ENCODE measurements at places on chromosomes 5 and 9. TPM values are rescaled to one million over a fixed set of nuclear protein-coding genes. Genes with fewer than 3 reads are reported as not detected.
A peak's percentile ranks its signal among the peaks of the same experiment; 100 is the strongest.

Gene PRDM12
- not detected for total RNA-seq

Gene SARDH
- total RNA-seq = 6.6 TPM

GRCh38 chr9:134991808-134992754 lies 74.4 kb upstream of the FCN1 start:
- no peaks in the 10 kb centered on the region for H3K36me3 ChIP-seq
- H3K27ac ChIP-seq = no peak overlapping the region
- H3K4me1 ChIP-seq = no peaks in the 10 kb centered on the region
- no peaks in the 10 kb centered on the region for H3K27me3 ChIP-seq
- no peak for DNase-seq

- H3K27ac ChIP-seq = no peak overlapping the region
- no peaks in the 10 kb centered on the region for H3K27me3 ChIP-seq
- H3K4me3 ChIP-seq = no peak overlapping the region
Observed at GRCh38 chr5:68446487-68446894, 230.9 kb downstream of the PIK3R1 start.

DNA sequence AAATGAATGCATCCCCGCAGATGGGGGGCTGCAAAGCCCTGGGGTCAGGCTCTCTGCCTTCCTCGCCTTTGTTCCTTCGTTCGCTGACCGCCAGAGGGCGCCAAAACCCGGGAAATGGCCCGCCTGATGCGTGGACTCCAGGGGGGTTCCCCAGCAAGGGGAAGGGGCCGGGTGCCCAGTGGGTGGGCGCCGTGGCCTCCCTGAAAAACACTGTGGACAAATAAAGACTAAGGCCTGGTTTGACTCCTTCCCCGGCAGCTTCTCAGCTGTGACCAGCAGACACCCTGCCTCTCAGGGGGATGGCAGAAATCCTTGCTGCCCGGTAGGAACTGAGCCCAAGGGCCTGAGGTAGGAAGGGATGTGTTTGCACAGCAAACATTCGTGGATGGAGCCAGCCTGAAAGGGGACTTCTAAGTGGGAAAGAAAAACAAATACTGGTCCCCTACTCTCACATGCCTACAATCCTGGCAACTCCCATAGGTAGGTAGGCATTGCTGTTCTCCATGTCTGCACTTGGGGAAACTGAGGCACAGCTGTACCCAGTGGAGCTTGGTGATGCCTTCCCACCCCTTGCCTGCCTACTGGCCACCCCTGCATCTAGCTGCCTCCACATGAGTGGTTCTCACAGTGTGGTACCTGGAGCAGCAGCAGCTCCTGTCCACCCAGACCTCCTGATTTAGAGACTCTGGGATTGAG lies 57.7 kb downstream of the DUSP1 start:
- H3K27ac ChIP-seq = no peak overlapping the region
- H3K36me3 ChIP-seq = no peaks in the 10 kb centered on the region
- H3K4me1 ChIP-seq = no peaks in the 10 kb centered on the region
- peak; percentile 89 for DNase-seq

Gene IL5
- total RNA-seq = not detected

Gene DBH
- total RNA-seq = not detected

Gene MYMK
- not detected for total RNA-seq

DNA sequence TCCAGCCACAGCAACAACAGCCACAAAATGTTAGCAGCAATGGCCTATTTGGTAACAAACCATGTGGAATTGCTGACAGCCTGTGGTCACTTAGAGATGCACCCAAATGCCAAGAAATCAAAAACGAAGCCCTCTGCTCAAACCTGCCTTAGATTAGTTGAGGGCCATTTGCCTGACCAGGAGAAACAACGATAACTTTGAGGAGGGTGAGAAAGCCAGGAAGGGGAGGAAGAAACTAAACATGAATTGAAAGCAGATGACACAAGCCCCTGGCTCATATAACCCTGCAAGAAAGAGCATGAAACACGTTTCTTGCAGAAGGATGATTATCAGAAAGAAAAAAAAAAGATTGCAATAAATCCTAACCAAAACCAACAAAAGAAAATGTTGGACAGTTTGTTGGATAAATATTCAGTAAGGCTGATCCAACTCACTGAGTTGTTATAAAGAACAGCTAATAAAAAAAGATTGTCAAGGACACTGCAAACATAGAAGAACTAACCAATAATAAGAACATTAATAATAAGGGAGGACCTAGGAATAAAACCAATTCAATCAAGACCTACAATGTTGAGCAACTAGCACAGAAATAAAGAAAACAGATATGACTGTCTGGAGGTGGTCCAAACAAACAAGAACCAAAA lies 140.5 kb upstream of the SLC30A5 start:
- H3K27ac ChIP-seq = no peak overlapping the region
- no peaks in the 10 kb centered on the region for H3K27me3 ChIP-seq
- no peak overlapping the region for H3K4me3 ChIP-seq
- H3K4me1 ChIP-seq = peaks cover 13% of the 10 kb centered on the region
- no peak for DNase-seq

GRCh38 chr9:100674419-100675122 lies 96.7 kb downstream of the CAVIN4 start:
- no peaks in the 10 kb centered on the region for H3K4me1 ChIP-seq
- no peaks in the 10 kb centered on the region for H3K27me3 ChIP-seq
- no peak overlapping the region for H3K4me3 ChIP-seq

- H3K36me3 ChIP-seq = peaks cover 30% of the 10 kb centered on the region
- DNase-seq = no peak
- no peaks in the 10 kb centered on the region for H3K27me3 ChIP-seq
- H3K27ac ChIP-seq = no peak overlapping the region
- no peaks in the 10 kb centered on the region for H3K4me1 ChIP-seq
- H3K4me3 ChIP-seq = no peak overlapping the region
Observed at GRCh38 chr5:131661933-131662332, 26.9 kb upstream of the RAPGEF6 start.

All from endodermal cell (in vitro differentiated cells).